ENCODE measurements at places on chromosomes 4 and X.

GRCh38 chr4:75672461-75673026 is 667 bp downstream of the G3BP2 start:
- DNase-seq: peak; percentile 72

DNA sequence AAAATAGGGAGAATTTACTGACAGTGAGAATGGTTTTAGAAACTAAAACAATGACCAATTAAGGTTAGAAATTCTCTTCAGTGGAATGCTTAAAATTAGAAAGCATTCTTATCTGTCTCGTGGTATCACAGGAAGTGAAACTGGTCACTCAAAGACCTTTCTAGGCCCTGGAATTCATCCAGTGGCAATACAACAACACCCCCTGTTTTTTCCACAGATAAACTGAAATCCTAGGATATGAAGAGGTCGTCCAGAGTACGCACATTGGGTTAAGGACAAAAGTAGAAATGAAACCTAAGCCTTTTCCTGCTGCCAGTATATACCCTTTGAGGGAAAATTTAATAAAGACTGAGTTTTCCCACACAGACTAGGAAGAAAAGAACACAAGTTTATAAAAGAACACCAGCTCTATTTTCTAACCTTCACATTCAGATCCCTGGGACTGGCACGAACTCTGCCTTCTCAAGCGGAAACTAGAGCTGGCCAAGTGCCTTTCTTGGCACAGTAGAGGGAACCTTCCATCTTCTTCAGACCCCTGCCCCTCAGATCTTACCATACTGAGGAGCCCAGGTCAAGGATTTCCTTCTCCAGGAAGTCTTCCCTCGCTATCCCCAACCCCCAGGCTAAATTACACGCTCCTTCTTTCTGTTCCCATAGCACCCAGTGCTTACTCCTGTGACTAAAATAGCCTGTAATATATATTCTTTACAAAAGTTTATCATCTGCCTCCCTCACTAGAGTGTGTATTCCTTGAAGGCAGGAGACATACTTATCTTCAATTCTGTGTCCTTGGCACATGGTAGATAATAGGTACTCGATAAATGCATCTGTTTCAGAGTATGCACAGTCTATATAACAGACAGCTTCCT is 16.9 kb downstream of the LHFPL1 start:
- DNase-seq: no peak

GRCh38 chr4:118834960-118835569 is 861 bp downstream of the SEC24D start:
- no peak for DNase-seq

DNA sequence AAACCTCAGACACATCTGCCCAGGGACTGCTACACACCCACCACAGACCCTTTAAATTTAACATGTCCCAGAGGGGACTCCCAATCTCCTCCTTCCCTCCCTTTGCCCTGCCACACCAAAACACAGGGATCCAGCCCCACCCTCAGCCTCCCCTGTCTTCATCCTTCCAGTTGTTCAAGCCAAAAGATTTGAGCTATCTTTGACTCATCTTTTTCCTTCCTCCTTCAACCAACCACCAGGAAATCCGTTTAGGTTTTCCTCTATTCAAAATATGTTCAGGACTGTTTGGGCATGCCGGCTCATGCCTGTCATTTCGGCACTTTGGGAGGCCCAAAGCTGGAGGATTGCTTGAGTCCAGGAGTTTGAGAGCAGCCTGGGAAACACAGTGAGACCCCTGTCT is 6.9 kb upstream of the STK32B start:
- no peak for DNase-seq

DNA sequence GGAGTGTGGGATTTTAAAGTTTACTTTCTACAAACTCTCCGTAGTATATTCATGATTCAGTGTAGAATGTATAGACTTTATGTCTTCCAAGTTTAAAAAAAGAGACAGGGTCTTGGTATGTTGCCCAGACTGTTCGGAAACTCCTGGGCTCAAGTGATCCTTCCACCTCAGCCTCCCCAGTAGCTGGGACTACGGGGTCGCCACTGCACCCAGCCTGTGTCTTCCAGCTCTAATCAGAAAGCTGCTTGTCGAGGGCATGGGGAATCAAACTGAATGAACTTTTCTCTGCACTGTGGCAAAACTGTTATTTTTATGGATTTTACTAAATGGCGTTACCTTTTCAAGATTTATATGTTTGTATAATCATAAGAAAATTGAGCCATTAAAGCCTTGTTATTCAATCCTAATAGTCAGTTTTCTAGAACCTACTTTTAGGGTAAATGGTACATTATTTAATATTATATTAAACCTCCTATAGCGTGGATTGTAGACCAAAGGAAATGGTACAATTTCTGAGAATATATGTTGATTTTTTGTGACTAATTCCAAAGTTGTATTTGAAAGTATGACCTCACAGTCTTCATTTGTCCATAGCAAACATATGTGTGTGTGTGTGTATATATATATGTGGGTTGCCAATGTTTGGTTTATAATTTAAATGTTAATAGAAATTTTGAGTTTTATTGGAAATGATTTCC is 1.1 kb downstream of the BLOC1S4 start:
- DNase-seq: no peak

DNA sequence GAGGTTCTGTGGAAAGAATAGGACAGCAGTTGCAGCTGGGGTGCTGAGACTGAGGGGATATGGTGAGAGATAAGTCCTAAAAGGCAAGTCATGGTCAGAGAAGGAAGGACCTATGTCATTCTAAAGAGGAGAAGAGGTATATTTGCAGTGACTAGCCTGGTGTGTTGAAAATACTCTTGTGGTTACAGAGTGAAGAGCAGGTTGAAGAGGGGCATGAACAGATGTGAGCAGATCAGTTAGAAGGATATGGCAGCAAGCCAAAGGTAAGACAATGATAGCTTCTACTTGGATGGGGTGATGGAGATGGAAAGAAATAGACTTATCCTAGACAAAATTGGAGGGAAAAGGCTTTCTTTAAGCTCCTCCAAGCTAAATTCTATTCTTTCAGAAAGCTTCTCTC is 469.8 kb upstream of the CPEB2 start:
- DNase-seq: no peak

DNA sequence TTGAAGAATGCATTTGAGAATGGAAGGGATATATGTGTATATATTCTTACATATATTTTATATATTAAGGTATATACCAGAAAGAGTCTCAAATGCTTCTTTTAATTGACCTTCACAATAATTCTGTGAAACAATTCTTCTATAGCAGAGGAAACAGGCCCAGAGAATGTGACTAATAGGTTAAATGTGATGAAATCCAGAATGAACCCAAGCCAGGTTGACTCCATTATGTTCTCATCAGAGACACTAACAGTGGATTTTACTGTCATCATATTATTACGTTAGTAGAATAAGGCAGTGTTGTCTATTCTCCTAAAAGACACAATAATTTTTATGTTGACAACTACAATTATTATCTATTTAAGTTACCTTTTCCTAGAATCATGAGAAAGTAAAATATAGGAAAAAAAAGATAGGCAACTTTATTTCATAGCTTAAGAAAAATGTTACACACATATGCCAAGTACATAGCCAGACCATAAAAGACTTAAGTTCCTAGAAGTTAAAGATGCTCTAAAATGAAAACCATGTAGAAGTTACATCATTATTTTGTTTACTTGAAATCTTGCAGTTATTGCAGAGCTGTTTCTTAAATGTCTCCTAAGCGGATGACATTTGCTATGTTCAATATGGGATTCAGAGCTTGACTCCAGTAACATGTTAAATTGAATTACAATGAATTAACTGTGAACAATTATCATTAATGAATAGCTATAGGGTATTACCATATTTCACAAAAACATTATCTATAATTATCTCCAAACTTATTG is 56.2 kb upstream of the ANKRD50 start:
- no peak for DNase-seq

DNA sequence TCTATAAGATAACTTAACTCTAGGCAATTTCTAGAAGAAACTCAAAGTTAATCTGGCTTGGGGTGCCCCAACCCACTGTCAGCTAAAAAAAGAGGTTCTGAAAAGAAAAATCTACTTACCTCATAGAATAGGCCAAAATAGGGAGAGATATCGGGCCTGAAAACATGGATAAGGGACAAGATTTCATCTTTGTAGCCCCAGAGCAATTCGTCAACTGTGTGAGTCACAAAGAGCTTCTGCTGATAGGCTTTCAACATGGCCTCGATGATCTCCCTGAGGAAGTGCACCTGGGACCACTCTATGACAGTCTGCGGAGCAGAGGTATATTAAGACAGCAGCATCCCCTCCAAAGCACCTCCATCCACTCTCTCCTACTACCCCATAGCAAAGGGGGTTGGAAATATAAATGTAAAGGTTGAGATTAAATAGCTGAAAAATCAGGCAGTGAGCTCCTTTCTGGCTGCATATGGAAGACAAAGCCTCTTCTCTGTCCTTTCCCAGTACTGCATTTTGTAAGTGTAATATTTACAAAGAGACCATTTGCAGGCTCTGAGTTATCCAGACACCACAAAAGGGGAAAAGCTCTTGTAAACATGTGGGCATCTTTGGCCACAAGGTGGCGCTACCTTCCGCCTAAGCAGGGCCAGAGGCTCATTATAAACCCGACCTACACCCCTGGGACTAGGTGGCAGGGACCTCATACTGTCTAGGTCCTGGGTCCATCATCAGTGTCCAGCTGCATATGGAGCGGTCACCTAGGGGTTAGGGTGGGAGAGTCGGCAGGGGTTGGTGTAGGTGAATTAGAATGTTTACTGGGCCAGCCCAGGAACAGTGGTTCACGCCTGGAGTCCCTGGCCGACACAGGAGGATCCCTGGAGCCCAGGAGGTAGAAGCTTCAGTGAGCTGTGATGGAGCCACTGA is 31.5 kb upstream of the NUP54 start:
- DNase-seq: peak; percentile 64

- DNase-seq: no peak
Measured at GRCh38 chr4:137432446-137433311, 99.6 kb downstream of the PCDH18 start.

DNA sequence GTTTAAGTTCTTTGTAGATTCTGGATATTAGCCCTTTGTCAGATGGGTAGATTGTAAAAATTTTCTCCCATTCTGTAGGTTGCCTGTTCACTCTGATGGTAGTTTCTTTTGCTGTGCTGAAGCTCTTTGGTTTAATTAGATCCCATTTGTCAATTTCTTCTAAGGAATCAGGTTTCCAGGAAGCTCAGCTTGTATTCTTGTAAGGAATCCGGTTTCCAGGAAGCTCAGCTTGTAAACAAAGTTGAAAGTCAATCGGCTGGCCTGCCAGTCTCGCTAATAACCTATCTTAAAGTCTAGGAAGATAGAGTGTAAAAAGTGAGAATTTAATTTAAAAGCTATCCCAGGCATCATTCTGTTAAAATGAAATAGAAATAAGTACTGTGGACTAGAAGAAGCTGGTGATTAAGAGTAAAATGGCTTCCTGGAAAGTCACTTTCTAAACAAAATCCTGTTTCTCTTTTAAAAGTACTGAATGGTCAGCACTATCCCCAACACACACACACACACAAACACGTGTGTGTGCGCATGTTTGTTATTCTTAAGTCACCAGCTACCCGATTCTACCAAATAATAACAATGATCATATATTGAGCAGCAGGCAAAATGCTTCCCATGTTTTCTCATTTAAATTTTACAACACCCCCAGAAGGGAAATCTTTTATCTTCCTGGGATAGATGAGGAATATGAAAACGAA is 171.7 kb downstream of the PAPSS1 start:
- no peak for DNase-seq

All from activated CD4-positive, CD25-positive, alpha-beta regulatory T cell (primary cell).